ENCODE measurements at places on chromosomes 1 and 21. TPM values are rescaled to one million over a fixed set of nuclear protein-coding genes. Genes with fewer than 3 reads are reported as not detected.

- no peak for DNase-seq
- H3K4me3 ChIP-seq = no peak overlapping the region
- H3K27me3 ChIP-seq = no peaks in the 10 kb centered on the region
- no peak overlapping the region for H3K27ac ChIP-seq
- H3K36me3 ChIP-seq = no peaks in the 10 kb centered on the region
Observed at GRCh38 chr1:35386959-35387358, 118.5 kb downstream of the ZMYM4 start.

DNA sequence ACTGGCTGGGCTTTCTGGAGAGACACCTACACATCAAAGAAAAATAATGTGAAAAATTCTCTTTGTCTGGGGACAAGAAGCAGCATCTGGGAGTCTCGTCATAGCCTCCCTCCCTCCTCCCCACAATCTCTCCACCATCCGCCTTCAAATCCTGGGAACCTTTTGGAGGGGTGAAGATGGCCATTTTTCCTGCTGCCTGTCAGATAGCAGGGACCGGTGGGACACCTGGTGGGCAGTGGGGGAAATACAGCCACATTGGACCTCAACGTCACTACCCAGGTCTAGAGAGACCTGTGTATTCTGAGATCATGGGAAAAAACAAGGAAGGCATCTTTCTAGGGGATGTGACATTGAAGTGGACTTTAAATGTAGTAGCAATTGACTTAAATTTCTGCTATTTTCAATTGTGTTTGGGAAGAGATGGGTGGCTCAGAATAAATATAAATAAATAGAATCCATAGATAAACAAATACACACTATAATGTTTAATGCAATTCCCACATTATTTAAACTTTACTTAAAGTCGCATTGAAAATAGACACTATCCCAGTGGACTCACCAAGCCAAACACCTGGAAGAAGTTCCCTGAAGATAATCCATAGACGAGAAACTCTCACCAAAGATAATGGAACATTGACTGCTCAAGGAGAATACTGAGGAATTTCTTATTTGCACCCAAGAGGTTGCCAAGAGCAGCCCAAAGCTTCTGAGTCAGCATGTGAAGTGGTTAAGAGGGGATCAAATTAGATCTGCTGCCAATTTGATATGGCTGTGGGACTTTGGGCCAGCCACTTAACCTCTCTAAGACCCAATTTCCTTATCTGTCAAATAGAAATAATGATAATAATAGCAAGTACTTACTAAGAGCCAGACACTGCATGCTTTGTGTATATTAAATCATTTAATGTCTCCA lies 147.6 kb upstream of the CAMK1G start:
- no peaks in the 10 kb centered on the region for H3K27me3 ChIP-seq
- no peak overlapping the region for H3K4me3 ChIP-seq
- peak; percentile 85 for DNase-seq
- peaks cover 45% of the 10 kb centered on the region for H3K4me1 ChIP-seq
- H3K36me3 ChIP-seq = no peaks in the 10 kb centered on the region

- no peaks in the 10 kb centered on the region for H3K36me3 ChIP-seq
- no peaks in the 10 kb centered on the region for H3K4me1 ChIP-seq
- no peak for DNase-seq
- no peak overlapping the region for H3K27ac ChIP-seq
Observed at GRCh38 chr1:92066321-92066720, 8.9 kb downstream of the SETSIP start.

DNA sequence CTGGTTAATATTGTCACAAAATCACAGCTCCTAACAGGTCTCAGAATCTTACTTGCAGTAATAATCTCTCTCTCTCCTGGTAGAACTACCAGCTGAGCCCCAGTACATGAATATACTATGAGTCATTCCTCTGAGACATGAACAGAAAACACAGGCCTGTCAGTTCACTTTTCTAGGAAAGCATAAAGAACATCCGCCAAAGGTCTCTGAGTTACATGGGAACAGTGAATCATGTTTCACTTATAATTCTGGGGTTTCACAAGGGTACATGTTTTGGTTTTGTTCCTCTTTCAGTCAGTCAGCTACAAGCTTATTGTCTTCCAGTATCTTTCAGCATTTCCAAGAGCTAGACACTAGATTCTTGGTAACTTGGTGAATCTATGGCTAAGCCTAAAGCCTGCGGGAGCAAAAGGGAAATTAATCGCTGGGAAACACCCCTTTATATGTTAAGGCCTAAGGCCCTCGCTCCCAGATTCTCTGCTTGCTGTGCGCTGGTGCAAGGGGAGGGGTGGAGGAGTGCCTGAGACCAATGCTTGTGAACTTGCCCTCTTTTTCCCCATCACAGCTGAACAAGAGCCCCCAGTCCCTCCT lies 31.7 kb downstream of the IFNGR2 start:
- peaks cover 3% of the 10 kb centered on the region for H3K36me3 ChIP-seq
- H3K27me3 ChIP-seq = no peaks in the 10 kb centered on the region
- no peak for DNase-seq
- no peaks in the 10 kb centered on the region for H3K4me1 ChIP-seq
- H3K27ac ChIP-seq = no peak overlapping the region
- no peak overlapping the region for H3K4me3 ChIP-seq

DNA sequence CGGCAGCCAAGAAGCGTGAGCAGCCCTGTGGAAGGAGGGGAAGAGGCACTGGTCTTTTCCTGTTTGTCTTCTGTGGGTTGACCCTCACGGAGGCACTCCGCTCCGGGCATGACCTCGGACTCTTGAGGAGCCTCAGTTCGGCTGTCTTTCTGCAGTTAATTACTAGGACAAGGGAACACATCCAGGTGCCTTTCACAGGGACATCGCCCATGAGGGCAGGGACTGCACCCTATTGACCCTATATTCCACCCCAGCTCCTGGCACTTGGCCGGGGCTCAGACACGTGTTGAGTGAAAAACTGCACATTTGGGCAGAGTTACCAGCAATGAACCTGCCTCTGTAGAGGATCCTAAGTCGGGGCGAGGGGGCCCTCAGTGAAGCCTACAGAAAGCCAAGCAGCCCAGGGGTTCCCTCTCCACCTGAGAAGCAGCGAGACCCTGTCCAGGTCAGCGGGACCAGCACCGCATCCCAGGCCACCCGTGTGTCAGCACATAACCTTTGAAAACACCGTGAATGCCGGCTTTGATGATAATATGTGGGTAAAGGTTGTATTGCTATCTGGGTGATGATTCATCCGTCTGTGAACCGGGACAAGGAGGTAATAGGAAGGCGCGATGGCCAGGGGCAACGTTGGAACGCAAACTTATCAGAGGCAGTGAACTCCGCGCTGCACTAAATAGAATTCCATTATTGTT lies 161.4 kb upstream of the ARHGEF16 start:
- peak; percentile 74 for DNase-seq
- no peak overlapping the region for H3K4me3 ChIP-seq
- H3K27ac ChIP-seq = peak overlapping the region; percentile 33
- peaks cover 44% of the 10 kb centered on the region for H3K4me1 ChIP-seq
- H3K27me3 ChIP-seq = no peaks in the 10 kb centered on the region

ZFYVE9 gene
- total RNA-seq = 18.4 TPM

GRCh38 chr1:237070519-237070918 lies 28.5 kb downstream of the RYR2 start:
- DNase-seq = no peak
- H3K27ac ChIP-seq = no peak overlapping the region
- H3K27me3 ChIP-seq = no peaks in the 10 kb centered on the region
- no peak overlapping the region for H3K4me3 ChIP-seq
- no peaks in the 10 kb centered on the region for H3K36me3 ChIP-seq

DNA sequence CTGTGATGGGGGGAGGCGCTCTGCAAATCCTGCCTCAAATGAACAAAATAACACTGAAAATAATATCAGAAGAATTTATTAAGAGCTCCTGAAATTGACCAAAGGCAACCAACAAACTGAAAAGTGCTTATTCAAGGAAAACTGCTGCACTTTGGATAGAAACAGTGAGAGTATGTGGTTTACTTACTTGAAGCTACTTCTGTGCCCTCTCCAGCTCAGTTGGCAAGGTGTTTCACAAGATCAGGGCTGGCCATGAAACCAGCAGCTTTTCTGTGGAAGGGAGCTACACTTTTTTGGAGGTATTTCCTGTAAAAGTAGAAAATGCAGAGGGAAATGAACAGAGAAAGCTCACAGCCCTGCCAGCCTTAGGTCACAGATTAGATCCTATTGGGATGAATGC lies 310.0 kb upstream of the SPAG17 start:
- no peaks in the 10 kb centered on the region for H3K36me3 ChIP-seq
- no peak for DNase-seq
- no peak overlapping the region for H3K27ac ChIP-seq
- H3K4me3 ChIP-seq = no peak overlapping the region
- H3K27me3 ChIP-seq = no peaks in the 10 kb centered on the region
- no peaks in the 10 kb centered on the region for H3K4me1 ChIP-seq

- no peaks in the 10 kb centered on the region for H3K27me3 ChIP-seq
- no peaks in the 10 kb centered on the region for H3K36me3 ChIP-seq
- H3K4me1 ChIP-seq = no peaks in the 10 kb centered on the region
- DNase-seq = no peak
Observed at GRCh38 chr1:228360533-228361313, 45.9 kb downstream of the TRIM11 start.

CFHR3 gene
- total RNA-seq = not detected

ADGRL4 gene
- total RNA-seq = not detected

GRCh38 chr1:111599781-111600693 lies 19.6 kb upstream of the RAP1A start:
- no peaks in the 10 kb centered on the region for H3K36me3 ChIP-seq
- no peak for DNase-seq
- H3K27me3 ChIP-seq = no peaks in the 10 kb centered on the region
- no peak overlapping the region for H3K27ac ChIP-seq
- H3K4me3 ChIP-seq = no peak overlapping the region
- no peaks in the 10 kb centered on the region for H3K4me1 ChIP-seq

DNA sequence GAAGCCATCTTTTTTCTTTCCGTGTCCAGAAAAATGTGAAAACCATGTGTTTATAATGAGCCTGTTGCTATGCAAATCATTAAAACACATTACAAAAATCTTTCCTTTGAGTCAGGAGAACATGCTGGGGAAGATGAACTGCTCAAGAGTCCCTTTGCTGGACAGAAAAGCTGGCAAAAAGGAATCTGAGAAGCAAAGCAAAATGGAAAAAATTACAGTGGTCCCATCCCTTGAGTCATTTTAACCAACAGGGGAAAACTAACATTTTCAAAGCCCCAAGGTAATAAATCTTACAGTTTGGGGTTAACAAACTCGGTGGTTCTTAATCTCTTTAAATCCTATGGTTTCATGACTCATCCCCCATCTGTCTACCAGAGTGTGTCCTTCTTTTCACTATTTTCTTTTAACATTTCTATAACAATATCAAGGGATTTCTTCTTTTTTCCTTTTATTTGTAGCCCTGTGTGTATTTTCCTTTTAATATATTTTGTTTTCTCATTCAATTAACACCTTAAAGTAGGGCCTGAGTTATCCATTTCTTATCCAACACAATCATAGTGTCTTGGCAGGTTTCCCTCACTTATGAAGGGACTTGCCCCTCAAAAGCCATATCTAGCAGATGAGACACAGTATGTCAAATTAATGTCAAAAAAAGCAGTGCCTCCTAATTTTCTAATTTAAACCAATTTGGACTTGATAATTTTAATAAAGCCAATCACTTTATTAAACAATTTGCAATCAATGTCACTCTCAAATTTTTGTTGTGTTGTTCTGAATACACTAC lies 105.4 kb downstream of the PTPN14 start:
- peaks cover 1% of the 10 kb centered on the region for H3K36me3 ChIP-seq
- H3K4me1 ChIP-seq = peaks cover 67% of the 10 kb centered on the region
- DNase-seq = no peak
- no peak overlapping the region for H3K4me3 ChIP-seq
- peak overlapping the region; percentile 91 for H3K27ac ChIP-seq
- H3K27me3 ChIP-seq = no peaks in the 10 kb centered on the region

DNA sequence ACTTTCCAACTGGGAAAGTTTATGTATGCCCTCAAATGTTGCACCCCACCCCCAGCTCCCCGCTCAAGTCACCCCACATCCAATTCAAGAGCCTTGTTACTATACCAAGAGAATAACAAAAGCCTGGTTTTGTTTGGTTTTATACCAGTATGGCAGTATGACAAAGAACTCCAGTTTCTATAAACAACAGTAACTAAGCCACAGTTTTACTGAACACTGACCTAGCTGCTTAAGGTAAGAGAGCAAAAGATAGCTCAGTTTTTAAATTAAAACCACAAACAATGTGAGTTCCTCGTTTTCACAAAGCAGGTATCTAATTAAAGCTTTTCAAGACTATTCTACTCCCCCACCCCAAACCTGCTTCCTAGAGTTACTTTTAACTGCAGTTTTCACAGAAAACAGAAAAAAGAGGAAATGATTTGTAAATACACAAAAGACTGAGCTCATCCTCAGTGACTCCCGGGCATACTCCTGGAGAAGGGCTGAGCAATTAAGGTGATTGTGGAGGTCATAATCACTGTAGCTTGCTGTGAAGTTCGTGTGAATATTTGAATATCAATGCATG lies 59.3 kb upstream of the LHX8 start:
- no peaks in the 10 kb centered on the region for H3K4me1 ChIP-seq
- no peak overlapping the region for H3K4me3 ChIP-seq
- no peak for DNase-seq
- no peak overlapping the region for H3K27ac ChIP-seq
- no peaks in the 10 kb centered on the region for H3K36me3 ChIP-seq

DNA sequence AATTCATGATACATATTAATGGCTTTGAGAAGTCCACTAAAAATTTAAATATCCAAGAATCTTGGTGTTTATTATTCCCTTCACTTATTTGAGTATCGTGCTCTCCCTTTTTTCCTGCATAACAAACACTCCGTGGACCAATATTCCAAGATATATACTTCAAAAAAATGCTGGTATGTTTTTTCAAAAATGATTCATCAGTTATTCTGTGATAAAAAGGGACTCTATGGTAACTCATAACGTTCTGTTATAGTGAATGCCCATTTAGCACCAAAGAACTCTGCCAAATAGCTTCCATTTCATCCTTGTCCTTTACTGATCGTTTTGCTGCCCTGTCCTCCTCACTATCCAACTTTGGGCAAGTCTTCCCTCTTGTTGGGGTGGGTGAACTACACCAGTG lies 12.9 kb downstream of the GIPC2 start:
- H3K27me3 ChIP-seq = no peaks in the 10 kb centered on the region
- H3K4me3 ChIP-seq = no peak overlapping the region
- DNase-seq = no peak

DNA sequence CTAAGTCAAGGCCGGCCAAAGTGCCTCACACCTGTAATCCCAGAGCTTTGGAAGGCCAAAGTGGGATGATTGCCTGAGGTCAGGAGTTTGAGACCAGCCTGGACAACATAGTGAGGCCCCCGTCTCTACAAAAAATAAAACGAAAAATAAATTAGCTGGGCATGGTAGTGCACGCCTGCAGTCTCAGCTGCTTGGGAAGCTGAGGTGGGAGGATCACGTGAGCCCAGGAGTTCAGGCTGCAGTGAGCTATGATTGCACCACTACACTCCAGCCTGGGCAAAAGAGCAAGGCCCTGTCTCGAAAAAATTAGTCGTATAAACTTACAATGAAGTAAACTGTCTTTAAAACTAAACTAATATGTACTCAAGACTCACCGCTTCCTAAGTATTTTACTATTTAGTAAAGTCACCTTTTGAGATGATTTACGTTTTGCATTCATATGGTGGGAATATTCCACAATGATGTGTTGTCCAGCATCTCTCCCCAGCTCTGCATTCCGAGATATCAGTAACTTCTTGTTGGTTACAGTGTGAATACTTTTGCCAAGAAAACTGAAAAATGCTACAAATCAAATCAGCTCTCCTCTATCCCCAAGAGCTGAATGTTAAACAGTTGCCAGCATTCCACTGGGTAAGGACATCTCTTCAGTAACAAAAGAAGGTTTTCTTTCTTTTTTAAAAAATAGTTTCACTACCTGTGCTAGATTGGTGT lies 84.9 kb upstream of the C21orf91 start:
- H3K4me1 ChIP-seq = no peaks in the 10 kb centered on the region
- H3K36me3 ChIP-seq = no peaks in the 10 kb centered on the region
- DNase-seq = no peak
- no peaks in the 10 kb centered on the region for H3K27me3 ChIP-seq
- H3K27ac ChIP-seq = no peak overlapping the region
- no peak overlapping the region for H3K4me3 ChIP-seq

All from Caco-2 (cell line).